ENCODE measurements at places on chromosomes 12 and 14. TPM values are rescaled to one million over a fixed set of nuclear protein-coding genes. Genes with fewer than 3 reads are reported as not detected.

GRCh38 chr14:61421212-61421923 lies 100.0 kb downstream of the PRKCH start:
- DNase-seq, result no peak

- no peak for DNase-seq
These were observed 53.4 kb upstream of the AMN start for GRCh38 chr14:102868956-102869547.

DNA sequence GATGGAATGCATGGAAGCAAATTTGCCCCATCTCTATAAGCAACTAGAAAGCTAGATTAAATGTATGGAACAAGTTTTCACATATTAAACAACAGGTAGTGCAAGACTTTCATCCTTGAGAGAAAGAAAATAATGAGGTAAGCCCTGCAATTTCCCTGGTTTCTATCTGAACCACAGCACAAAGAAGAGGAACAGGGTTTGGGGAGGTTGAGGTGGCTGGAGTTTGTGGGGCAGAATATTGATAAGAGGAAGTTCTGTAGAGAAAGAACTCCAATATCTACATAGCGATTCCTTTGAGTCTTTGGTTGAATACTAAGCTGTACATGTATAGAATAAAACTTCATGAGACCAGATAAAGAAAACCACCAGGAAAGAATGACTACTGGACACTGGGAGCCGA lies 96.3 kb upstream of the CCND2 start:
- DNase-seq, result no peak

The TSPAN8 gene
- polyA plus RNA-seq, result 43.0 TPM

The ZDHHC22 gene
- 0.41 TPM for polyA plus RNA-seq

The PITPNM2 gene
- polyA plus RNA-seq, result 5.6 TPM
